ENCODE measurements at places on chromosomes 5 and 9. TPM values are rescaled to one million over a fixed set of nuclear protein-coding genes. Genes with fewer than 3 reads are reported as not detected.

The TRAF1 gene
- total RNA-seq = 2.0 TPM

The RAI14 gene
- total RNA-seq = 26.1 TPM

The C5orf52 gene
- not detected for total RNA-seq

The ZNG1A gene
- total RNA-seq = 38.4 TPM

The TLX3 gene
- total RNA-seq = not detected

Measured in temporal lobe (tissue), 4 donors.